ENCODE measurements at places on chromosomes 4 and X. TPM values are rescaled to one million over a fixed set of nuclear protein-coding genes. Genes with fewer than 3 reads are reported as not detected.
A peak's percentile ranks its signal among the peaks of the same experiment; 100 is the strongest.

DNA sequence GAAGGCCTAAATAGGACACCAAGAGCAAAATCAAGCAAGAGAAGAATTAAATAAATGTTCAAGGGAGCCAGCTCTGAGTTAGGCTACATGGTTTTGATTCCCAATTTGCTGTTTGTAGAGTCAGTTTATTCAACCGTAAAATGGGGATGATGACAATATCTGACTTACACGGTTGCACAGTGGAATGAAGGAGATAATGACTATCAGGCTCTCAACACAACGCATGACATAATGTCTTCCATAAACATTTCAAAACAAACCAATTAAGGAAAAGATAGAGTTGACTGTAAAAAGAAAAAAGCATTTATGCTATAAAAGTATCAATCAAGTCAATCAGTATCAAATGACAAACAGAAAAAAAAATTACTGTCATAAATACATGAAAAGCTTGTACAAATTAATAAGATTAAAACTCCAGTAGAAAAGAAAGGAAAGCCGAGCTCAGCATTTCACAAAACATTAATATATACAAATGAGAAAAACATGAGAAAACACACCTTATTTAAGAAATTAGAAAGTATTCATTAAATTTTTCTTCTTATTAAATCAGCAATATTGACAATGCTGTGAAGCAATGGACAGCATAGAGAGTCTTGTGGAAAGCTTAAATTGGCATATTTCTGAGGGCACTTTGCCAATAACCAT is 179.0 kb downstream of the SCFD2 start:
- peaks cover 52% of the 10 kb centered on the region for H3K4me1 ChIP-seq
- H3K4me3 ChIP-seq = peak overlapping the region; percentile 2
- DNase-seq = no peak
- H3K36me3 ChIP-seq = peaks cover 23% of the 10 kb centered on the region

DNA sequence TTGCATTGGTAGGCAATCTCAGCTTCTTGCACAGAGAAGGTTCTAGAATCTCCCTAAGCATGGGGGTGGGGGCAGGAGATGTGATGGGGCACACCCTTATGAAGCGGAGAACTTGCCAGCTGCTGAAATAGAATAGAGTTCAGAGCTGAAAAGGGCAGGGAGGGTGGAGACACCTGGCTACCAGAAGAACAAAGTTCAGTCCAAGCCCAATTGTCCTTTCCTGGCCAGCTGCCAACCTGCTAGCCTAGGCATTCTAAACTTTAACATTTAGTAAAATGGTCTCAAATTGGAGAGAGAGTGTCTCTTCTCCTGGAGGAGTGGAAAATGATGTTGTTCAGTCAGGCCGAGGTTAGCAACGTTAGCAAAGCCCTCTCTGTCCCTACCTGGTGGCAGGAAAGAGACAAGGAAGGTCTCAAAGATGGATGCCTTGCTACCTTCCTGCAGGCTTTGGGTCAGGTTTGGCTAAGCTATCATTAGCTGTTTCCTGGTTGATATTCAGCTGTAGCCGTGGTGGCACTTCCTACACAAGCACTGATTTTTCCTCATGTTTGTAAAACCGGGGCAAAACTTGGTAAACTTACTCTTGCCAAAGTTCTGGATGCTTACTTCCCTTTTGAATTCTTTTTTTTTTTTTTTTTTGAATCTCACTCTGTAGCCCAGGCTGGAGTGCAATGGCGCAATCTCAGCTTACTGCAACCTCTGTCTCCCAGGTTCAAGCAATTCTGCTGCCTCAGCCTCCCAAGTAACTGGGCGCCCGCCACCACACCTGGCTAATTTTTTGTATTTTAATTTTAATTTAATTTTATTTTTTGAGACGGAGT is 34.7 kb upstream of the NYX start:
- H3K27ac ChIP-seq = no peak overlapping the region
- DNase-seq = no peak
- H3K4me3 ChIP-seq = no peak overlapping the region
- no peaks in the 10 kb centered on the region for H3K4me1 ChIP-seq

DNA sequence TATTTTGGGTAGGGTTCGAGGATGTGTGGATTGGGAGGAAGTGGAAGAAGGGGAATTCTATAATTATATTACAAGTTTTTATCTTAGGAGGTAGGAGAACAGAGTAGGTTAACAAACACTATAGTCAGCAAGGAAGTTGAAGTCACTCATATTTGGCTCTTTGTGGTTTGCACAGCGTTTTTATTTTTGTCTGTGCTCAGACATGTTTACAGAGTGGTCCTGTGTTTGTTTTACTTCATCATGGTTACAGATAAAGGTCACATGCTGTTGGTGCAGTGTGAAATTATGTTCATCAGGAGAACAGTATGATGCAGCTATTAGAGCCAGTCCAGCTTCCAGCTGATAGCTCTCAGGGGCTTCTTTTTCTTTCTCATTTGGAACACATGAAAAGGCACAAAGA is 299.9 kb upstream of the SFRP2 start:
- no peak overlapping the region for H3K4me3 ChIP-seq
- no peaks in the 10 kb centered on the region for H3K4me1 ChIP-seq
- H3K36me3 ChIP-seq = no peaks in the 10 kb centered on the region
- no peaks in the 10 kb centered on the region for H3K27me3 ChIP-seq
- no peak for DNase-seq
- no peak overlapping the region for H3K27ac ChIP-seq

DNA sequence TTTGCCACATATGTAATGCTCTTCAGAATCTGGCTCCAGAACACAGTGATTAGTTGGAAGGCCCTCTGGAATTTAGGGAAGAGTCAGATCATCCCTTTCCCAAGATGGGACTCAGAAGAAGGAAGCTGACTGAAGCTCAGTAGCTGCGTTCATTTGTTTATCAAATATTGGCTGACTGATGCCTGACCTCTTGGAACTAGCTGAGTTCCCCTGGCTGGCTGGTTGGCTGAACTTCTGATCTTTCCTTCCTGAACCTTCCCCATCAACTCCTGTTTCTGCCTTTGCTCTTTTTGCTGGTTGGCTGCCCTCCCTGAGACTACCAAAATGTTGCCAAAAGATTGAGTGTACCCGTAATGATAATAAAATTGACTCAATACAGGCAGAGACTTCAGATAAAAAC is 866.5 kb upstream of the INTU start:
- H3K36me3 ChIP-seq = peaks cover 14% of the 10 kb centered on the region
- DNase-seq = no peak
- no peaks in the 10 kb centered on the region for H3K27me3 ChIP-seq
- H3K4me3 ChIP-seq = no peak overlapping the region
- H3K27ac ChIP-seq = no peak overlapping the region

- no peak overlapping the region for H3K27ac ChIP-seq
- H3K27me3 ChIP-seq = no peaks in the 10 kb centered on the region
- no peaks in the 10 kb centered on the region for H3K36me3 ChIP-seq
- DNase-seq = no peak
- H3K4me1 ChIP-seq = no peaks in the 10 kb centered on the region
Observed at GRCh38 chr4:103482471-103482870, 237.3 kb downstream of the TACR3 start.

GRCh38 chr4:146371812-146372211 is 149.9 kb downstream of the SLC10A7 start:
- H3K27me3 ChIP-seq = no peaks in the 10 kb centered on the region
- peaks cover 40% of the 10 kb centered on the region for H3K4me1 ChIP-seq
- DNase-seq = peak; percentile 56
- H3K36me3 ChIP-seq = no peaks in the 10 kb centered on the region

- H3K27me3 ChIP-seq = no peaks in the 10 kb centered on the region
- H3K4me3 ChIP-seq = no peak overlapping the region
- no peak overlapping the region for H3K27ac ChIP-seq
- no peak for DNase-seq
- no peaks in the 10 kb centered on the region for H3K36me3 ChIP-seq
Observed at GRCh38 chr4:101400096-101400495, 52.8 kb upstream of the PPP3CA start.

- peak overlapping the region; percentile 94 for H3K27ac ChIP-seq
- no peaks in the 10 kb centered on the region for H3K36me3 ChIP-seq
- peak overlapping the region; percentile 91 for H3K4me3 ChIP-seq
- peak; percentile 50 for DNase-seq
Observed at GRCh38 chr4:120921456-120922380, 808 bp downstream of the PRDM5 start.

GRCh38 chr4:1472148-1472797 is 66.0 kb upstream of the NKX1-1 start:
- H3K36me3 ChIP-seq = peaks cover 13% of the 10 kb centered on the region
- H3K27ac ChIP-seq = no peak overlapping the region
- DNase-seq = no peak
- no peaks in the 10 kb centered on the region for H3K4me1 ChIP-seq
- H3K4me3 ChIP-seq = no peak overlapping the region

The SUPT20HL2 gene
- total RNA-seq = not detected

The XIAP gene
- 48.4 TPM for total RNA-seq

The CWH43 gene
- not detected for total RNA-seq

The TRPC5OS gene
- total RNA-seq = not detected

The HS6ST2 gene
- not detected for total RNA-seq

All from HFFc6 (cell line).